GM12878 (cell line): ENCODE measurements at places on chromosomes 3 and 15. TPM values are rescaled to one million over a fixed set of nuclear protein-coding genes. Genes with fewer than 3 reads are reported as not detected.

GRCh38 chr3:61649381-61650170, 88.2 kb downstream of the PTPRG start:
- DNase-seq, result no peak

DNA sequence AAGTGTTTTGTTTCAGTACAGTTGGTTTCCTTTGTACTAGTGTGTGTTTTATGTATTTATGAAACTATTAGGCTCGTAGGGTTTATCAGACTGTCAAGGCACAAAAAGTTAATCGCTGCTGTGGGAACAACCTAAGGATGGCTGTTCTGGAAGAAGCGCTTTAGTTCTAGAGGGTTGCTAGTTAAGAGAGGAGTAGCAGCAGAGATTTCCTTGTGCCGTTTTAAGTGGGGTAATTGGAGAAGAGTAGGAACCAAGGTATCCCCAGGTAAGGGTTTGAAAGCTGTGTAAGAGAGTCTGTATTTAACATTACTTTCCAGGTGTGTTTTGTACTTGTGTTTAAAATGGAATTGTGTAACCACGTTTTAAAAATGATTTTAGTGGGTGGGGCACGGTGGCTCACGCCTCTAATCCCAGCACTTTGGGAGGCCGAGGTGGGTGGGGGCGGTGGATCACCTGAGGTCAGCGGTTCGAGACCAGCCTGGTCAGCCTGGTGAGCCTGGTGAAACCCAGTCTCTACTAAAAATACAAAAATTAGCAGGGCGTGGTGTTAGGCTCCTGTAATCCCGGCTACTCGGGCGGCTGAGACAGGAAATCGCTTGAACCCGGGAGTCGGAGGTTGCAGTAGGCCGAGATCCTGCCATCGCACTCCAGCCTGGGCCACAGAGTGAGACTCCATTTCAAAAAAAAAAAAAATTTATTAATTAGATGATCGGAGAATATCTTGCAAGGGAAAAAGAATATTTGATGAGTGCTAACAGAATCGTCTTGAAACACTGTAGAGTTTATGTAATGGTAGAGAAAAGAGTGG, 2.6 kb downstream of the MORF4L1 start:
- DNase-seq, result no peak

GRCh38 chr3:138456961-138457862, 22.8 kb downstream of the ESYT3 start:
- no peak for DNase-seq

GRCh38 chr3:8767667-8768363, 1.6 kb downstream of the OXTR start:
- no peak for DNase-seq

DNA sequence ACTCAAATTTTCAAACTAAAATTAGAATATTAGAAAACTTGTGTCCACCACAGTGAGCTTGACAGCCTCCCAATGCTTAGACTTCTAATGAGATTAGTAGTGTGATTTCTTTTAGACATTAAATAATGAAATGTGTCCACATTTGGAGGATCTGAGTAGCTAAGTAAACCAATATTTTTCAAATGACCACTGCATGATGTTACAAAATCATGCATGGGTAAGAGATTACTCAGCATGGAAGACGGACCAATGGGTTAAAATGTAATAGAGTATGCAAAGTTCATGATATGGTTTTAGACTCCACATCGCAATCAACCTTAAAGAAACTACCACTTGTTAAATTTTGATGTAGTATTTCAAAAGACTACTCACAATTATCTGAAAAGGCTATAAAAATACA, 130.6 kb downstream of the IMPG2 start:
- no peak for DNase-seq

- DNase-seq, result no peak
These were observed 121.4 kb upstream of the PHLDB2 start for GRCh38 chr3:111737706-111738086.

DNA sequence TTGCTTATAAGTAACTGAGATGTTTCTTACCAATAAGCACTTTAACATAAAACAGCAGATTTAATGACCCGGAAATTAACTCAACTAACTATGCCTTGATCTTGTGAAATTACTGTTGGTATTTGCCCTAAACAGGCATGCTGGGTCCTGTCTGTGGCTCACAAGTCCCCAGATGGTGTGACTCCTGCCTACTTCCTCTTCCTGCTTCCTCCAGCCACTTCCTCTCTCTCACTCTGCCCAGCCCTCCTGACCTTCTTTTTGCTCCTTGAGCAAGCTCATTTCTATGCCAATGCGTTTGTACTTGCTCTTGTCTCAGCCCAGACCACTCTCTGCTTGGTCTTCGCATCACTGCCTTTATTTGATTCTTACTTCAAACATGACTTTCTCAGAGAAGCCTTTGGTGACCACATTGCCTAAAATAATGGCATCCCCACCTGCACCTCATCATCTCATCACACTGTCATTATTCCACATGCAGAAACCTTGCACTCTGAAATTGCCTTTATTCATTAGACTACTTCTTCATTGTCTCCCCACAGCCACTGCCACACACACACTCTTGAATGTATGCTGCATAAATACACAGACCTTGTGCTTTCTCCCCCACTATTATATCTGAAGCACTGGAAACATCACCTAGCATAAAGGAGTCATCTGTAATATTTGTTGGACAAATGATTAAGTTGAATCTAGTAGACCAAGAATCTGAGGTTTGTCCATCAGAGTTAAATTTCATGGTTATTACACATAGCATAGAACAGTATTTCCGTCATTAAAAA, 256.3 kb upstream of the SEMA6D start:
- DNase-seq, result no peak

- no peak for DNase-seq
These were observed 20.8 kb upstream of the APH1B start for GRCh38 chr15:63256433-63257274.

DNA sequence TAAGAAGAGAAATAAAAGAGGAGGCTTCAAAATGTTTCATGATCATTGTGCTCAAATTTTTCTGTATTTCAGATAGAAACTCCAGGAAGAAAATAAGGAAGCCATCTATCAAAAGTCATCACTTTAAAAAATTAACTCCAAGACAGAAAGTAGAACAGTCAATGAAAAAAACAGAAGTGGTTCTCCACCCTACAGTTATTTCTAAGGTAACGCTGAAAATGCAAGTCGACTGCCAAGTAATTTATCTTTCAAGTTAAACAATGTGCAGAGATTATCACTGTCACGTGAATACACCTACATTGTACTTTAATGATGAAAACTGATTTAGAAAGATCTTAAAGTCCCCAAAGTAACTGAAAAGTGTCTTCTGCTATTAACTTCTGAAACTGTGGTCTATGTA, 78.5 kb upstream of the SNRPA1 start:
- DNase-seq, result no peak

DNA sequence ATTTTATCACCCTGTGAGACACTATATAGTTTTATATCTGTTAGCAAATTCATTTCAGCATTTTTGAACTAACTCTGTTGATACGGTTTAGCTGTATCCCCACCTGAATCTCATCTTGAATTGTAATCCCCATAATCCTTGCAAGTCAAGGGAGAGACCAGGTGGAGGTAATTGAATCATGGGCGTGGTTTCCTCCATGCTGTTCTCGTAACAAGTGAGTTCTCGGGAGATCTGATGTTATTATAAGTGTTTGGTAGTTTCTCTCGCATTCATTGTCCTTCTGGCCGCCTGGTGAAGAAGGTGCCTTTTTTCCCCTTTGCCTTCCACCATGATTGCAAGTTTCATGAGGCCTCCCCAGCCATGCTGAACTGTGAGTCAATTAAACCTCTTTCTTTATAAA, 53.2 kb upstream of the TMC3 start:
- no peak for DNase-seq

DNA sequence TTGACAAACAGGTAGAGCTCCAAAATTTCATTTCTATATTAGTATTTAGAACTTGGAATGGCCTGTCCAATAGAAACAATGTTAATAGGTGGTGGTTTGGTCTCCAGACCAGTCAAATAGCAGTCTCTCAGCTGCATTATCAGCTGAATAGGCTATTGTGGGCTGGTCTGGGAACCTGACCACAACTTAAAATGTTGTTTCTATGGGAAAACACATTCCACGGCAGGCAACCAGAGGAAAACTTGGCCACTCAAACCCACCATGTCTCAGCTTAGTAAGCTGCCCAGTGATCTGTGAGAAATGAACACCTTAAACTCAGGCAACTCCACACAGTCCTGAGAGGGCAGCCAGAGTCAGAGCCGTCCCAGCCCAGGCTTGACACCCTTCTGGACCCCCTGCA, 20.4 kb downstream of the FBN1 start:
- no peak for DNase-seq

- no peak for DNase-seq
These were observed 10.3 kb downstream of the ATG7 start for GRCh38 chr3:11282250-11283138.

- DNase-seq, result no peak
These were observed 1.7 kb downstream of the HYAL2 start for GRCh38 chr3:50320853-50321335.

GRCh38 chr3:25820366-25820765, 30.5 kb downstream of the OXSM start:
- DNase-seq, result no peak

GRCh38 chr3:193114431-193115340, 126.3 kb upstream of the PLAAT1 start:
- DNase-seq, result no peak

GRCh38 chr3:115808244-115808643, 184.9 kb downstream of the GAP43 start:
- DNase-seq, result no peak

DNA sequence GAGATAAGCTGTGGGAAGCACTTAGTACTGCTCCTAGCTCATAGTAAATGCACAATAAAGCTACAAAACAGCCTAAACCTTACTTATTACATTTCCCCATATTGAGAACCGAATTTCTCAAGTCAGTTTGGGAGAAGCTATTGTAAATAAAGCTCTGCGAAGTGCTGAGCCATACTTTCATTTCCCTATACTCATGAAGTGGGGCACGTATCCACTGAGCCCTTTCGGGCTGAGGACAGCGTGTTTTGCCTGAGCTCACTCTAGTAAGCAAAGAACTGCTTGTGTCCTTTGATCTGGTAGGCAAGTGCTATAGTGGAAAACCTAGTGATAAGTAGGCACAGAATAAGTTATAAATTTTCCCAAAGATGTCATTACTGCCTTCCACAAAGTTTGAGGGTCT, 165.0 kb downstream of the RSL24D1 start:
- no peak for DNase-seq

- DNase-seq, result no peak
These were observed 1.6 kb downstream of the FRMD4B start for GRCh38 chr3:69384326-69384725.

GRCh38 chr3:37820286-37820685, 41.4 kb upstream of the CTDSPL start:
- DNase-seq, result no peak

DNA sequence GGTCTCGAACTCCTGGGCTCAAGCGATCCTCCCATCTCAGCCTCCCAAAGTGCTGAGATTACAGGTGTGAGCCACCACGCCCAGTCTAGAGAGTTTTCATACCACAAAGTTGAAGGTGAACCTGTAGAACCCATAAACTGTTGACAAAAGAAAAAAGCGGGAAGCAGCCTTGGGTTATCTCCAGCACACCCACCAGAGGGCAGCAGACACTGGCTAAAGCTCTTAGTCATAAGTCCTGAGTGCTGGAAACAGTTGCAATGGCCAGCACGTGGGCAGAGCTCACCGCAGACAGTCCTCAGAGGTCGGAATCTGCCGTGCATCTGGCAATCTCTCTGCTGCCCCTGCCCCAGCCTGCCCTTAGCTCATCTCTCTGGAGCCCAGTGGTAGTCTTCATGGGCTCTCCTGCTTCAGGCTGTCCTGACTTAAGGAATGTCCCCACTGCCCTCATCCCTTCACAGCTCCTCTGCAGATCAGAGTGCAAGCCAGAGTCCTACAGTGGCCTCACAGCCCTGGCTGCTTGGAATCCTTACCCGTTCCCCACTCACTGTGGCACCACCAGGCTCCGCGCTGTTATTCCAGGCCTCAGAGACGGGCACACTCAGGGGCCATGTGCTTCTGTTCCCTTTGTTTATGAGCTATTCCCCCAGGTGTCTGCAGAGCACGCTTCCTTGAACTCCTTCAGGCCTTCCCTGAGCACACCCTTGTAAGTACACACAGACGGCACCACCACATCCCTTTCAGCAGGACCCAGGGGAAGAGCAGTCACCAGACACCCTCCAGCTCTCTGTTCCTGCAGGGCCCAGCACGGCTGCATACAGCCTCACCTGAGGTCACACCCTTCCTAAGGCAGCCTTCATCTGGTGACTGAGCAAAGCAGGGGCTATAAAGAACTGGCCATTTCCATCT, 8.8 kb upstream of the ELP6 start:
- peak; percentile 69 for DNase-seq

DNA sequence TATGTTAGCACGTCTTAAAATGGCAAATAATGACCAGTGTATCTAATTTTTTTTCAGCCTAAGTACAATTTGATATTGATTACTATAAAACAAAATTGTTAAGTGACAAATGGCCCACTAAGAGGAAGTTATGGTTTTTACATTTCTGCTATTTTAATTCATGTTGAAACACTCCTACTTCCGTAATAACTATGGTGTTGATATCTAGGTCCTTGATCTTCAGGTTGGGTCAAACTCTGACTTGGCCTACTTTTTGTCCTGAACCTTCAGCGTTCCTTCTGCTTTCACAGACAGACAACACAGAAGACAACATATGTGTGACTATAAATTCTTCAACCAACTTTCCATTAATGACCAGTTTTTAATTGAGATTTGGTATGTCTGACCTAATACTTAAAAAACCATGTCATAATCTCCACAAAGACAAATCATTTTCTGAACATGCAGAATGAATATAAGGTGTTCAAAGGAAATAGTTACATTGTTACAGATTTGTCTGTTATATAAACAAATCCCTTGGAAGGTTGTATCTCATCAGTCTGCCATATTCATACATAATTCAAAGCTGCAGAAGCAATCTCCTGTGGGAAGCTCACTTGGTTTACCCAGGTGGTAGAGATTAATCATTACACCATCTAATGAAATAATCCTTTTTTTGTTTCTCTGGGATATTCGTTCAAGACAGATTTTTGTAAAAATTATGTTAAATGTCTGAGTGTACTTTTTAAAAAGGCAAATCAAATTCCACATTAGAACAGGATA, 92.1 kb upstream of the TSPAN3 start:
- DNase-seq, result no peak

GRCh38 chr3:5186858-5187155, 700 bp upstream of the EDEM1 start:
- no peak for DNase-seq

KNG1 gene
- 0.21 and 0.24 TPM in 2 replicates for total RNA-seq

AGBL1 gene
- not detected in 2 replicates for total RNA-seq

PLSCR5 gene
- not detected in 2 replicates for total RNA-seq

TMC3 gene
- total RNA-seq, result not detected in 2 replicates

ZNF106 gene
- total RNA-seq, result 35.6 and 37.8 TPM in 2 replicates

HESX1 gene
- total RNA-seq, result 2.7 and 3.1 TPM in 2 replicates

ITIH4 gene
- 3.9 and 5.4 TPM in 2 replicates for total RNA-seq

FETUB gene
- not detected in 2 replicates for total RNA-seq

C3orf85 gene
- total RNA-seq, result not detected in 2 replicates

ZNF385D gene
- total RNA-seq, result not detected in 2 replicates

SYNPR gene
- not detected in 2 replicates for total RNA-seq

NANOGP8 gene
- not detected in 2 replicates for total RNA-seq

GOLGA8G gene
- total RNA-seq, result not detected in 2 replicates

IL20RB gene
- 0.58 and 0.97 TPM in 2 replicates for total RNA-seq

RTP3 gene
- total RNA-seq, result not detected in 2 replicates

FSTL1 gene
- total RNA-seq, result 1.0 and 1.7 TPM in 2 replicates
